ENCODE measurements at places on chromosomes 2 and 18.

DNA sequence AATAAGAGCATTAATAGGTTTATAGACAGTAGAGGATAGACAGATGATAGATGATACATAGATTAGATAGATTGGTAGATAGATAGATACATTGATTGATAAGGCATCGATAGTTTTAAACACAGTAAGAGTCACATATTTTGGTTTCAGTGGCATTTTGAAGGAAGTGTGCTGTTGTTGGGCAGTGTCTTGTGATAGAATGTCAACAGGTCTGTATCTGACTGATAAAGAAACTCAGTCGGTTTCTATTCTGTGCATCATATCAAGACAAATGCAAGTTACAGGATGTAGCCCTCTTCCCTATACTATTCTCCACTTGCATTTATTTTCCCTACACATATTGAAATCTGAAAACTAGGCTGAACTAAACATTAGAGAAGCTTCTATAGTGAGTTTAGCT is 1229.0 kb upstream of the ZEB2 start:
- DNase-seq: no peak

GRCh38 chr2:99602476-99602875 is 112.7 kb upstream of the REV1 start:
- peak; percentile 71 for DNase-seq

DNA sequence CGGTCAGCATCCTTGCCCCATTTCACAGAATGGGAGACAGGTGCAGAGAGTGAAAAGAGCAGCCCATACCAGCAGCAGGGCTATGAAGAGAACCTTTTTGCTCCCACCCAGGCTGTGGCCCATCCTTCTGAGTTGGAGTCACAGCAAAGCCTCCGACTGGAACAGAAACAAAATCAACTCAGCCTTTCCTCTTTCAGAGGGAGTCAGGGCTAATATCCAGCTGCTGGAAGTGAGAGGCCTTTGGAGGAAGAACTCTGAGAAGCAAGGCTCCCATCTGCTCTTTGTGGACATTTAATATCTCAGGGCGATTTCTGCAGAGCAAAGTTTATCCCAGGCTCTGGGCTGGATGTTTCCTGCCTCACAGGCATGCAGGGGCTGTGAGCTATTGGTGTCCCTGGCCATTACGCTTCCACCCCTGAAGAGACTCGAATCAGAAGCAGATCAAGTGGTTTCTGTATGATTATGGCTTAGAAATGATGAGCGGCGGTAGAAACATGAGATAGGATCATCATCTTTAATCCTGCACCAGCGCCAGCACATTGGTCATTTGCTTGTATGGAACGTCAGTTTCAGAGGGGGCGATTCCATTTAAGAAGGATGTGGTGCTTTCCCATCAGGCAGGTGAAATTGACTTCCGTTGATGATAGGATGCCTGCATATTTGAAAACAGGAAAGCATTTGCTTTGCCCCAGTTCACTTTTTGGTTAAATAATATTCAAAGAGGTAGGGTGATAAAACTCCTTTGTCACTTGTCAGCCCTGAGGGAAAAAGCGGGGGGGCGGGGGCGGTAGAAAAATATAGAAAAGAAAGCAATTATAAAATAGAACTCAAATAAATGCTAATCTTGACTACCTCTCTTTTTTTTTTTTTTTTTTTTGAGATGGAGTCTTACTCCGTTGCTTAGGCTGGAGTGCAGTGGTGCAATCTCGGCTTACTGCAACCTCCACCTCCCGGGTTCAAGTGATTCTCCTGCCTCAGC is 152.4 kb downstream of the LRRC30 start:
- no peak for DNase-seq

DNA sequence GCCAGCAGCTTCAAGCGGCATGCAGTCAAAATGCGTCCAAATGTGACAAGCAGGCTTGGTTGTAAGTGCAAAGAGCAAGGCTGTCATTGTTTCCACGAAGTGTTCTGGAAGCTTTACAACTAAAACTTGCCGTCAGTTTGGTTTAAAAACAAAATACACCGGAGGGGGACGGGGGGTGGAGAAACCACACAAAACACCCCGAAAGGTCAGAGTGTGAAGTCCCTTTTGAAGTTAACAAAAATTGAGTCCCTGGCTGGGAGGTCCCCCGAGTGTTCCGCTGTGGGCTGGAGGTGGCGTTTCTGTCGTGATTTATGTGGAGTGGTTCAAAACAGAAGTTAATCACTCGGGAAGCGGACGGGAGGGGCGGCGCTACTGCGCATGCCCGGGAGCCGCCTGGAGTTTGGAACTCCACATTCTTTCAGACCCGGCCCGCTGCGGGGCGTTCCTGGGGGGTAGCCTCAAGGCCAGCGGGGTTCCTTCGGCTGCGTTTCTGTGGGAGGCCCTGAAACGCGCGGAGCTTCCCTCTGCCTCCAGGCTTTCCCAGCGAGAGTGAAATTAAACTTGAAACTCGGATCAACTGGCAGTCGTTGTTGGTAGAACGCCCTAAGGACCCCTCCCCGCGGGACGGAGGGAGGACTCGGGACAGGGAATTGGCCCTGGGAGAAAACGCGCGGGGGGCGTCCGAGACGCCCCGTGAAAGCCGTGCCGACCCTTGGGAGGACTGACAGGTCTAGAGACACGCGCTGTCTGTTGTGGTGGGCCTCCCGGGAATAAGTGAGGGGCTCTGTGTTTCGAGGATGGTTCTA is 1.4 kb downstream of the TGIF1 start:
- peak; percentile 89 for DNase-seq

GRCh38 chr18:26488417-26489009 is 59.8 kb downstream of the KCTD1 start:
- DNase-seq: no peak

- DNase-seq: no peak
Measured at GRCh38 chr2:54088191-54088634, 27.2 kb upstream of the ACYP2 start.

GRCh38 chr2:36088716-36089328 is 266.8 kb upstream of the CRIM1 start:
- DNase-seq: peak; percentile 52

DNA sequence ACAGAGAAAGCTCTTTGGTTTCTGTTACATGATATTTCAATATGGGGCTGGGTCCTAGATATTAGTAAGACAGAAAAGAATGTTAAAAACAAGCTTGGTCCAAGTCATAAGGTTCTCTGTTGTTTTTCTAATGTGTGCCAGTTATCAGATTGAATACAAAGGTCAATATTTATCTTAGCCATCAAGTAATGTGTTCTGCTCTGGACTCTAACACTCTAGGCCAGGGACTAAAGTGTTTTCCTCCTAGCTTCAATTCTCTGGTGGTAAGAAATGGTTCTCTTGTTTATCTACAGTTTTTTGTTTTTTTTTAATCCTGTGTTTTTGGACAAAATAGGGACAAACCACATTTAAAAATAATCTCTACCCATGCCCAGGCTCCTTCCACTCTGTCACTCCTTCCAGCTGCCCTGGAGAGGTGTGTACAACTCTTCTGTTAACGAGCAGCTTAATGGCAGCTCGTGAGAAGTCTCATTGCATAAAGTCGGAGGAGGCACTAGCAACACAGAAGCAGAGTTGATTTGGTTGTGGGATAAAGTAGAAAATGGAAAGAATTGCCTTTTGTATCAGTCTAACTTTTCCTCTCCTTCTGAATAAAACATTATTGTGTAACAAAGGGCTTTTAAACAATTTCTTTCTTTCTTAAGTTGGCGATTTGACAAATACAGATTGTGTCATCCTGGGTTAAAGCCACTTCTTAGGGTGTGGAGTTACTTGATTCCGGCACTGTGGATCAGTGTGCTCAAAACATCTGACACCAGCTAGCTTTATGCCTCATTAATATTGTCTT is 8.0 kb upstream of the SESTD1 start:
- DNase-seq: no peak

GRCh38 chr18:78526275-78526674 is 453.3 kb upstream of the SALL3 start:
- DNase-seq: peak; percentile 1

DNA sequence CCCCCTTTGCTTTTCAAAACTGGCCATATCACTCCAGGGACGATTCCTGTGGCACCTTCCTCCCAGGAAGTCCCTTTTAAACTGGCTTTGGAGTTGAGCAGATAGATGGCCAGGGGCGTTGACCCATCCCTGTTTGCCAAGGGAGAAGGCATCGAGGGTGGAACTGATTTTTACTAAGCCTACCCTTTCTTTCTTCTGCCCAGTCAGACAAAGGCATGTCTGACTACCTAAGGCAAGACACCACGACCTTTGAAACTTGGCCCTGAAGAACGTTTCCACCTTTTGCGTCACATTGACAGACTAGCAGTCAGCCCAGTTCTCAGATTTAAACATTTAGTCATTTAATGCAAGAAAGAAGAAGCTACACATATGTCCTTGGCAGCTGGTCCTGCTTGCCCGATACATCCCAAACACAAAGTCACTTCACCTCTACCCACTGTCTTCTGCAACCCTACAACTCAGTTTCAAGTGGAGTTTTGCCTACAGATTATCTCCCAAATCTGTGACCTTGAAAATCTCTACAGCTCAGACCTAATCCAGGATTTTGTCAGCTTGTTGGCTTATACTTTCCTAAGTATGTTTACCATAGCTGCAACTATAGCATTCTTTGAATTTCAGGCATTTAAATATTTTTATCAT is 102.2 kb upstream of the IL1R2 start:
- no peak for DNase-seq

- DNase-seq: peak; percentile 74
Measured at GRCh38 chr18:10139783-10140410, 226.1 kb downstream of the VAPA start.

DNA sequence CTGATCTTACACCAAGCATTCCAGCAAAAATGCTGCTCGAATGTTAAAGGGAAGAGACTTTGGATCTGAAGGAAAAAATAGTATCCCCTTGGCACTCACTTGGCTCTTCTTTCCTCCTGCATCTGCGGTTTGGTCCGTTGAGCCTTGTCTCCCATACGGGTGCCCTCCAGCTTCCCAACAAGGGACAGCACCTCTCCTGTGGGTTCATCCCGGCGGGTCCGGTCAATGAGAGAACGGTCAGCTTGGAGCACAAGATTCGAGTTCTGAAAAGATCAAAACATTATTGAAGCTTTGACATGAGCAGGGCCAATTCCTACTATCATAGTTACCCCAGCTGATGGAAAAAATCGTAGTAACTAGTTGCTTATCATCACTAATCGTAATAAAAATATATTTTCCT is 740 bp downstream of the SNRNP200 start:
- no peak for DNase-seq

DNA sequence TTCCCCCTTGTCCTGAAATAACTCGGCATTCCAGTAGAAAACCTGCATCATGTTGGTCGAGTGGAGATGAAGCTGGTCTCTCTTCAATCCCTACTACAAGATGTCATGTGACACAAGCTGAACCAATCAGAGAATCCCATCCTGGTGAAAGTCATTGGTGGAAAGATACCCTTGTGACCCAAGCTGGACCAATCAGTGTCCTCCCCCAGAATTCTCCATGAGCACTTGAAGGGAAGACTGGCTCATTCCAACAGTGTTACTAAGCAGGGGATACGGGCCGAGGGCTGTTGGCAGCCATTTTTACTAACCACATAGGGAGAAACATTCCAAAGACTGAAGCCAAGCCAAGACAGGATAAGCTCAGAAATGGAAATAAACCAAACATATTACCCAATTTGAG is 298.3 kb downstream of the ICOS start:
- no peak for DNase-seq

DNA sequence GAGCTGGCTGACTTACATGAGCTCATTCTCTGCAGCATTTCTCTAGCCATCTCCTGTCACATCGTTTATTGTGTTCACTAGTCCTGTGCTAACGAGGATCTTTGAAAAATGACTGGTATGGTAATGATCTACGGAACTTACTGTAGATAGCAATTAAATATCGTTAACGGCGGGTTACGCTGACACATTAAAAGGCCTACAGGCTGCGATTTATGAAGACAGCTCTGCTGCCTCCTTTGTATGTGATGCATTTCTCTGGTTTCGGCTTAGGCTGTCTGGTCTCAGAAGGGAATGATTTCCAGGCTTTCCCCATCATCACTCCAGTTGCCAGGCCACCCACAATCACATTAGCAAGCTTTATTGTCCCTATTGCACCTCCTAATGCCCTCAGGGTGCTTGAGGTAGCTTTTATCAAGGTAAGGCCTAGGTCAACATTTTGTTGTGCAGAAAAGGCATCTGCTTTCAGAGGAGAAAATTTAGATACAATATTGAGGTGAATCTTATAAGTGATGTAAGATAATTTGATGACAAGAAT is 284.4 kb downstream of the SOX11 start:
- no peak for DNase-seq

DNA sequence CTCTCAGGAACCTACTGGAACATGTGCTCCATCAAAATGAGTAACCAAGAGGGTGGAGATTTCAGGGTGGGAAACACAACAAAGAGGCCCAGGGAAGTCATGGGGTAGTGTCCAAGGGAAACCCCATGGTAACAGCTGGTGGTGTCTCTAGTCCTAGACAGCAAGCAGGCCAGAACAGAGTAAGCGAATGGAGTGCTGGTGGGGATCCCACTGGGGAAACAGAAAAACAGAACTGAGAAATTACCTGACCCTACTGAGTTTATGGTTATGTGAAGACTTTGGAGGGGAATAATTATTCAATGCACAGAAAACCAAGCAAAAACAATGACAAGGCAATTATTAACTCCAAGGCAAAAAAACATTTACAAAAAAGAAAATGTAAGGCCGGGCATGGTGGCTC is 16.9 kb downstream of the ERCC3 start:
- peak; percentile 17 for DNase-seq
